NCI-H345 (cell line): ENCODE measurements at places on chromosomes 12 and 14.

GRCh38 chr14:103688906-103689902 is 26.0 kb downstream of the XRCC3 start:
- DNase-seq: no peak

DNA sequence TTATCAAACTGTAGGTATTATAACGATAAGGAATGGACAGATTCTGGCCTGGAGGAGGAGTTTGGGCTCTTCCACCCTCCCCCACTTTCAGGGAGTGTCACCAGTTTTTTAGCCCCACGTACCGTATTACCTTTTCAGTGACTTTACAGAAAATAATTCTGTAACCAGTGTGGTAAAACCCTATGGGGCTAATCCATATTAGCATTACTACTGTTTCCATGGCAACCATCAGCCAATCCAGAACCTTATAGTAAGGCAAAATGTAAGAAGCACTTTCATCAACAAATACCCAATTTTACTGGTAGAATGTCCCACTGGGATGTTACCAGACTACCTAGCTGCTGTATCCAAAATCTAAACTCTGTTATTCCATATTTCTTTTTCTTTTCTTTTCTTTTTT is 50.7 kb downstream of the BICDL1 start:
- no peak for DNase-seq

DNA sequence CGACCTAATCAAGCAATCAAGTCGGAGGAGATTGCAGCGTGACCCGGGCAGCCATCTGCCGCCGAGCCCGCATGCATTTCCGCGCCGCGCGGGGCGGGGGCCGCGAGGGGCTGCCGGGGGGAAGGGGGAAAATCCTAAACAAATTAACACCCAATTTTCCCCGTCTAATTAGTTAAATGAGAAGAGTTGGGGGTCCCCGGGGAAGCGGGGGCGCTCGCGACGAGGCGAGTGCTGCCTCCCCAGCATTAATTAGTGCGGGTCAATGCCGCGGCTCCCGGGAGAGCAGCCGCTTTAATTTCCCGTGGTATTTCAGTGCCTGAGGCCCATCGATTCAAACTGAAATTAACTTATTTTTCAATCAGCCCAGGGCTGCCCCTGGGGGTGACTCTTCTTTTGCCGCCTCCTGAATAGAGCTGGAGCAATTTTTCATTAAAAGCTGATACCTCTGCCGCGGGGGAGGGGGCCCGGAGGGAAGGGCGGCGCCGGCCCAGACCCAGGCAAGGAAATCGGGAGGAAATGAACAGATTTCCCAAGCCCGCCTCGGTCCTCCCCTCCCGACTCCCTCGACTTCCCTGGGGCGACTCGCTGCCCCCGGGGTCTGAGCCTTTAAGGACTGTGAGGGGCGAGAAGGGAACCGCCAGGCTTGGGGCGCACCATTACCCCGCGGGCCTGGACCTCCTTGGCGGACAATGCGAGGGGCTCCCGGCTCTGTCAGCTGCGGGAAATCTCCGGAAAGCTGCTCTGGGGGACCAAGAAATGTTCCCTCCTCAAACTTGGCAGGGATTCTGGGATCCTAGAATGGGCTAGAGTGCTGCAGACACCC is 18.9 kb downstream of the VSX2 start:
- DNase-seq: no peak

GRCh38 chr12:75447691-75448393 is 32.7 kb upstream of the GLIPR1 start:
- no peak for DNase-seq

DNA sequence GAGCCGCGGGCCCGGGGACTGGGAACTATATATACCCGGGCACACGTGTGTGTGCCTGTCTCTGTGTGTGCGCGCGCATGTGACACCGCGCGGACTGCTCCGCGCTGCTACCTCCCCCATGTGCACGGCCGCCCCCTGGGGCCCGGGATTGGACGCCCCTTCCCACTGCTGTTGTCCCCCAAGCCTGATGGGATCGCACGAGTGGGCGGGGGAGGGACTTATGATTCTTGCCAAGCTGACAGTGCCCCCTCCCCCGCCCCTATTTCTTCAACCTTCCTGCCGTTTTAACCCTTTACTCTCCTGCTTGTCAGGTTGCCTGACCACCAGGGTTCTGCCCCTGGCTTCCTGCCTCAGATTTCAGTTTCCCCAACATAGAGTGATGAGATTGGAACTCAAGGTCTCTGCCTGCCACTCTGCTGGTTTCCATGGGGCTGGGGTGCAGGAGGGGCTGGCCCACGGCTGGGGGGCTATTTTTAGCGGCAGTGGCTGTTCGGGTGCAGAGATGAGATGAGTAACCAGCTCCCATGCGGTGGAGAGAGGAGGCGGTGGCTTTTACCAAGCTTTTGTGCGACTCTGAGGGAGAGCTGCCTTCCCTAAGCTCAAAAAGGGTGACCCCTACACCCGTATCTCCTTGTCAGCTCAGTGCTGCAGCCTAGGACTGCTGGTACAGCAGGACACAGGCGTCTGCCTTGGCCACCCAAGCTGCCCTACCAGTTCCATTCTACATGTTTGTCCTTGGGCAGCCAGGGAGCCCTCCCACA is at the start of gene DDN:
Gene DDN (minus strand): TSS at position 5 of the 761 bp plus-strand sequence. CDS start 88 bp downstream, outside the sequence.
- no peak for DNase-seq

DNA sequence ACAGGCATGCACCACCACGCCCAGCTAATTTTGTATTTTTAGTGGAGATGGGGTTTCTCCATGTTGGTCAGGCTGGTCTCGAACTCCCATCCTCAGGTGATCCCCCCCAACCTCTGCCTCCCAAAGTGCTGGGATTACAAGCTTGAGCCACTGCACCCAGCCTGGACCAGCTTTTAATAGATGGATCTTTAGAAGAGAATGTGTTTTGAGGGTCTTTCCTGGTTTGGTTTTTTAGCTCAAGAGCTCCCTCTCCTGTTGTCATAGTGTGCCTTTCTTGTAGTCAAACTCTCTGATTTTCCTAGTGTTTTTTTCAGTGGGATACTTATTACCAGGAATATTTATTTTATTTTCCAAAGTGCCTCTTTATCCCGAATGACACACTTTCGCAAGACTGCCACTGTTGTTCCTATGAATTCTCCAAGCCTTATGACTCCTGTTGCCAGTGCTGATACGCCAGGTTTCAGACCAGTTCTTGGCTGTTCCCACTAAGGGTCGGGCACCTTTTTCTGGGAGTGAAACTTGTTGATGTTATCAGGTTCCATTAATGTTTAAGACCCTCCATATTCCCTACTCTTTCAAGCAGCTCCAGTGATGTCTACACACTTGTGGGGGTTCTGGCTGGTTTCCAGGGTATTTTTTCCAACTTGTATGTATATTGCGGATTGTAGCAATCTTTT is 31.5 kb upstream of the LIMA1 start:
- no peak for DNase-seq

DNA sequence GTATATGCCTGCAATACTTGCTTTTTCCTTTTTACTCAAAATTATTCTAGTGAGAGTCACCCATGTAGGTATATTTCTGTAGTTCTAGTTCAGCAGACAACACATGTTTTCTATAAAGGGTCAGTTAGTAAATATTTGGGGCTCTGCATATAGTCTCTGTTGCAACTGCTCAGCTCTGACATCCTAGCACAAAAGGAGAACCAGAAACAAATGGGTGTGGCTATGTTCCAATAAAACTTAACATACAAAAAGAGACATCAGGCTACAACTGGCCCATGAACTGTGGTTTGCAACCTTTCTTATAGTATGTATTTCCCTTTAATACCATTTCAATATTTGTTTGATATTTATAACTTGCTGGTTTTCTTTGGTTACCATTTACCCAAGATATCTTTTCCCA is 11.9 kb downstream of the NT5DC3 start:
- DNase-seq: no peak

- no peak for DNase-seq
These were observed 60.5 kb downstream of the PRKAB1 start for GRCh38 chr12:119728444-119728745.

DNA sequence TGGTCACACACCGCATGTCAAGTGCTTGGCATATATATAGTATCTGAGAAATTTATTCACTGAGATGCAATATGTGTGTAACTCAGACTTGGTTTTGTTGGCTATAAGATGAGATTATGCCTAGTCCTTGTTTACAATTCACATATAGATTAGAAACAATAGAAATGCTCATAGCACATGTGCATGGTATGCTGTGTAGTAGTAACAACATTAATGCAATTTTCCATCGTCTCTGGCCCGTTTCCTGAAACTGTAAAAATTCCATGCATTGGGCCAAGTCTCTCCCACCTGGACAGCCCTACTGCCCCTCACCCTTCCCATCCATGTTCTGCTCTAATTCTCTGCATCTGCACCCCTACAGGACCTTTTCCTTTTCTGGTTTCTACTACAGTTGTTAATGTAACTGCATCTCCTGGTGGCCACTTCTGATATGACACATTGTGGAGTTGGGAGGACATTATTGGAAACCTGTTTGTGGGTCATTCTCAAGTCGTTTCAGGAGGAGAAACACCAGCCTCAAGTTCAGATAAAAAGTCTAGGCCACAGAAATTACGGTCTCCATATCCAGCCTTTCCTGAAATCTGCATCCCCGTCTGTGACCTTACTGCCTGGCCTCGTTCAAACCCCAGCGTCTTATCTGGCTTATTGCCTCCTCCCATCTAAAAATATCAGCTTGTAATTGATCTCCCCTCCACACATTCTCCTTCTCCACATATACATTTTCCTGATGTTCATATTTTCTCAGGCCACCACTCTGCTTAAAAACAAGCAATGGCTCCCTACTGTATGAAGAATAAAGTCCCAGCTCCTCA is 37.5 kb downstream of the EMP1 start:
- DNase-seq: peak; percentile 29
